ENCODE measurements at places on chromosomes 1 and 21.

DNA sequence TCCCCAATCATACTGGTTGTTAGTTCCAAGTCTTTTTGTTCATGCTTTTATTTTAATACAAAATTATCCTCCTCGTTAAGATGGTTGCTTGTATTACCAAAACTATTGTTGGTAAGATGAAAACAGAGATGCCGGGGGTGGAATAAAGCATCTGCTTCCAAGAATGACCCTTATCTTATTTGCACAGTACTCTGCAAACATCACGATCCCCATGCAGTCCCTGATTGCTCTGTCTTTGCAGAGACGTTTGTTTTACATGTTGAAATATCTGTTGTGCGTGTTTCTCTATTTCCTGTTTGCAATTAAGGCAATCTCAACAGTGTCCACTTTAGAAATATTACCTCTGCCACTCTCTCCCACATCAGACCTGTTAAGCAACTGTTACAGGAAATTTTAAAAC, 141.3 kb upstream of the NCAM2 start:
- DNase-seq, result no peak

GRCh38 chr1:94416901-94417727, 1.1 kb upstream of the ABCD3 start:
- no peak for DNase-seq

DNA sequence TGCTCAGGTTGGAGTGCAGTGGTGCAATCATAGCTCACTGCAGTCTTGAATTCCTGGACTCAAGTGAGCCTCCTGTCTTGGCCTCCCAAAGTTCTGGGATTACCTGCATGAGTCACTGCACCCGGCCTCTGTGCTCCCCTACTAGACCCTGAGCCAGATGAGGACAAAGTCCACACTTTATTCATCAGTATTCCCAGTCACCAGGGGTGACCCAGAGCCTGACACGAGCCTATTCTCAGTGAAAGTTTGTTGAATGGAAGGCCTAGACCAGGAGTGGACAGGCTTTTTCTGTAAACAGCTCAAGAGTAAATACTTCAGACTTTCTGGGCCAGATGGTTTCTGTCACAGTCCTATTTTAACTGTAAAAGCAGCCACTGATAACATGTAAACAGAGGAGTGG, 68.2 kb downstream of the MAB21L3 start:
- DNase-seq, result no peak

GRCh38 chr21:45282283-45283034, 5.2 kb downstream of the POFUT2 start:
- no peak for DNase-seq

GRCh38 chr21:25842925-25843324, 108.2 kb downstream of the GABPA start:
- no peak for DNase-seq

DNA sequence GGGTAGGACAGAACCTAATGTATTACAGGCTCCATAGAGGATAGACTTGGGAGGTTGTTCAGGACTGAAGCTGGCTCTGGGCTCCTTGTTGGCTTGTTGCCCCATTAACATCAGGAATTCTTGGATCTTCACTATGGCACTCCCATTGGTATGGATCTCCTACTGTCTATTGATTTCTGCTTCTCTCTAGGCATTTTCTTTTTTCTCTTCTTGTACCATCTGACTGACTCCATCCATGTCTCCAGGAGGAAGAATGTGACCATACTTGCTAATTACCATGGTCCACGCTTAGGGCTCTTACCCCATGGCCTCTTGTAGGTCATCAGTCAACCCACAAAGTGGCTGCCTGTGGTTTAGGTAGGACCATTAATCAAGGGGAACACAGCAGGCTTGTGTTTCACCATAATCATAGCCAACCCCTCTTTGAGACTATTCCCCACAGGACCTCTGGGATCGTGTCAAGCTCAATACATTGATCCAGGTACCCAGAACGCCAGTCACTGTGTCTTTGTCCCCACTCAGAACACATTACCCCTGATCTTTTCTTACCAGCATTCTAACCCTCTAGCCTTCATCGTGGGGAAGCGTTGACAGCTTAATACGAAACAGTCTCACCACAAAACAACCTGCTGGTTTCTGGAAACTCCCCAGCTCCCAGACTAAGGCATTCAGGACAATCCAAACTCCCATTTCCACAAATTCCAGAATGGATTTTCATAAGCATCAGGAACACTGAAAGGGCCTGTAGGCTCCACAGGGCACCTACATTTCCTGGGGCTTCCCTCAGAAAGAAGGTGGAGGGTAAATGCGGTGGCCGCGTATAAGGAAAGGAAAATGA, 97.1 kb downstream of the ETS2 start:
- DNase-seq, result no peak

GRCh38 chr1:234962340-234962989, 166.2 kb downstream of the TOMM20 start:
- DNase-seq, result no peak

- DNase-seq, result no peak
These were observed 366.4 kb upstream of the CXADR start for GRCh38 chr21:17146426-17146825.

DNA sequence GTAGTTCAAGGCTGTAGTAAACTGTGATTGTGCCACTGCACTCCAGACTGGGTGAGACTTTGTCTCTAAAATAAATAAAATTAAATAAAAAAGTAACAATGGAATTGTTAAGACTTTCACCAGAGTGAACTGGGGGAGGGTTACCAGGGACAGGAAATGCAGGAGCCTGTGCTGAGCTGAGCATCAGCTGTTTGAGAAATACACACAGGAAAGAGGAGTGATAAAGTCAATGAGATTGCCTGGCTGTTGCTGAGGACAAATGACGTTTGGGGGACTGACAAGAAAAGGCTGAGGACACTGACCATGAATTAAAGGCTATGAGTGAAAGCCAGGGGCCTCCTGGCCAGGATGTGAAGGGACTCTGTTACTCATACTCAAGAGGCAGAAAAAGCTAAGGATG, 226.3 kb downstream of the SETD4 start:
- no peak for DNase-seq

DNA sequence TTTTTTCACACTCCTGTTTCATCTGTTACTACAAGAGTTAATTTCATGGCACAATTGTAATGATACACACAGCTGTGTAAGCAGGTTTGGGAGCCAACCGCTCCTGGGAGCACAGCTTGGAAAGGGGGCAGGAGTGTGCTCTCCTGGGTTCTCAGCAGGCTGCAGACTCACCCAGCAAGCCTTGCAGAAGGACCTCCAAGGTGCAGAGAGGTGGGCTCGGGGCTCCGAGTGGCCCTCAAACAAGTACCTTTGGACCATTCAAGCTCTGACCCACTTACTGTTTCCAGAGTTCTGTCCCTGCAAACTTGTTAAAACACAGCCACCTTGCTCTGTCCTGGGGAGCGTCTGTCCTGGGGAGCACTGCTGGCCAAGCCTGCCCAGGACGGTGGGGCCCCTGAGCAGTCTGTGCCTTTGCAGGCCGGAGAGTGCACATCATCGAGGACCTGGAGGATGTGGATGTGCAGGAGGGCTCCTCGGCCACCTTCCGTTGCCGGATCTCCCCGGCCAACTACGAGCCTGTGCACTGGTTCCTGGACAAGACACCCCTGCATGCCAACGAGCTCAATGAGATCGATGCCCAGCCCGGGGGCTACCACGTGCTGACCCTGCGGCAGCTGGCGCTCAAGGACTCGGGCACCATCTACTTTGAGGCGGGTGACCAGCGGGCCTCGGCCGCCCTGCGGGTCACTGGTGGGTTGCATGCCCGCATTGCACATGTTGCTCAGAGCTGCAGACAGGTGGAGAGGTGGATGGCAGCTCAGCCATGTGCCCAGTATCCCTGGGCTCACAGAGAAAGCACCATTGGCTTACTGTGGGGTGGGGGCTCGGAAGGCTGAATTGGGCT, 78.0 kb downstream of the OBSCN start:
- DNase-seq, result no peak

DNA sequence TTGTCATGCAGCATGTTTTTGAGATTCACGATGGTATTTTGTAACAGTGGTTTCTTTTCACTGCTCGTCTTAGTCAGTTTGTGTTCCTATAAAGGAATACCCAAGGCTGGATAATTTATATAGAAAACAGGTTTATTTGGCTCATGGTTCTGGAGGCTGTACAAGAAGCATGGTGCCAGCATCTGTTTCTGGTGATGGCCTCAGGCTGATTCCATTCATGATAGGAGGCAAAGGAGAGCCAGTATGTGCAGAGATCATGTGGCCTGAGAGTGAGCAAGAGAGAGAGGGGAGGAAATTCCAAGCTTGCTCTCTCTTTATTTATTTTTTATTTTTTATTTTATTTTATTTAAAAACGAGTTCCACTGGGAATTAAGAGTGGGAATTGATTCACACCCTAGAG, 2.0 kb upstream of the C21orf91 start:
- no peak for DNase-seq

DNA sequence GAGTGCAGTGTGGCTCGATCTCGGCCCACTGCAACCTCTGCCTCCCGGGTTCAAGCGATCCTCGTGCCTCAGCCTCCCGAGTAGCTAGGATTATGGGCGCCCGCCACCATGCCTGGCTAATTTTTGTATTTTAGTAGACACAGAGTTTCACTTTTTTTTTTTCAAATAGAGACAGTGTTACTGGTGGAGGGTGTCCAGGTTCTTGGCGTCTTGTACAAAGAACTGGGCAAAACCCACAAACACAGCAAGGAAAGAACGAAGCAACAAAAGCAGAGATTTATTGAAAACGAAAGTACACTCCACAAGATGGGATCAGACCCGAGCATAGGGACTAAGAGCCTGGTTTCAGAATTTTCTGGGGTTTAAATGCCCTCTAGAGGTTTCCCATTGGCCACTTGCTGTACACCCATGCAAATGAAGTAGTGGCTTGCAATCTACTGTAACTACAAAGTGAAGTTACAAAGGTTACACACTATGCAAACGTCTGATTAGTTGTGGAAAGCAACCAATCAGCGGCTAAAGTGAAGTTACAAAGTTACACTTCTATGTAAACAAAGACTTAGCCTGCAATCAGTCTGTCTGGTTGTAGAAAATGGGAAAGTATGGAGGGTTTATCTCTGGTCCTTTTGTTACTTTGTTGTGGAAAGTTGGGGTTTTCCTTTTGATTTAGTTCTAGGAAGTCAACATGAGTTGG, 199.1 kb downstream of the DYRK1A start:
- no peak for DNase-seq

DNA sequence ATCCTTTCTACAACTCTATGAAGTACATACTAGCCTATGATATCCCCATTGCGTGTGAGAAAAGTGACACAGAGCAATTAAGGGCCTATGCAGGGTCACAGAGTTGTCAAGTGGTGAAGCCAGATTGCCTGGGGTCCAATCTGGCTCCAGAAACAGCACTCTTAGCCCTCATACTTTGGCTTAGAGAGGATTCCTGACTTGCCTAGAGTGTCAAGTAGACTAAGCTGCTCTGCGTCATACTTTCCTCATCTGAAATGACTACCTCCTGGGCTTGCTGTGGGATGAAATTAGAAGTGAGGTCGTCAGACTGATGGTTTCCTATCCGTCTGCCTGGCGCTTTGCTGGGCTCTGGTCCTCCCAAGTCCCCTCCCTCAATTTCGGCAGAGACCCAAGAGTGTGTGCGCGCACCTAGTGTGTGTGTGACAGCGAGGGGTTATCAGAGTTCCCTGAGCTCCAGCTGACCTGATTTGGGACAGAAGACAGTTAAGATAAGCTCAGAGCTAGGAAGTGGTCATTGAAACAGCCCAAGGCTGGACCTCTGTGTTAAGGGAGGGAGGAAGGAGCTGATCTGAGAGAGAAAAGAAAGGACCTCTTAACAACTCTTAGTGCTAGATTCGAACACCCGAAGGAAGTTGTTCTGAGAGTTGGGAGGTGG, 5.4 kb upstream of the NUAK2 start:
- no peak for DNase-seq

GRCh38 chr21:31847761-31848160, 25.1 kb upstream of the HUNK start:
- no peak for DNase-seq

GRCh38 chr21:43805275-43805800, 16.0 kb downstream of the RRP1 start:
- no peak for DNase-seq

GRCh38 chr21:31922881-31923280, 50.1 kb downstream of the HUNK start:
- no peak for DNase-seq

DNA sequence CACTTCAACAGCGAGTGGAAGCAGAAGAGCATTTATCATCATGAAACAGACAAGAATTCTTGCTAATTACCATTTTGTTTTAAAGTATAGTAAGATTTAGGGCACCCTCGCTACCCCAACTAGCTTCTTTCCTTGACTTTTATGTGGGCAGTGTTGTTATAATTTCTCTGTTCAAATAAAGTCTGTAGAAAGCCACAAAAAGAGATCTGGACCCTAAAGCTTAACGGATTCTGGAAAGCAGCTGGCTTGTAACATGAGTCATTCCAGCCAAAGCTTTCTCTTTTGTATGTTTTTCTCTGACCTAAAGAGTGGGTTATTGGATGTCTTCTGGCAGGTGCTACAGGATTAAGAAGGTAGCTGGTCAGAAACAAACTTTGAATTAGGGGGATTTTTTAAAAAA, 37.4 kb downstream of the RUNX1 start:
- no peak for DNase-seq

DNA sequence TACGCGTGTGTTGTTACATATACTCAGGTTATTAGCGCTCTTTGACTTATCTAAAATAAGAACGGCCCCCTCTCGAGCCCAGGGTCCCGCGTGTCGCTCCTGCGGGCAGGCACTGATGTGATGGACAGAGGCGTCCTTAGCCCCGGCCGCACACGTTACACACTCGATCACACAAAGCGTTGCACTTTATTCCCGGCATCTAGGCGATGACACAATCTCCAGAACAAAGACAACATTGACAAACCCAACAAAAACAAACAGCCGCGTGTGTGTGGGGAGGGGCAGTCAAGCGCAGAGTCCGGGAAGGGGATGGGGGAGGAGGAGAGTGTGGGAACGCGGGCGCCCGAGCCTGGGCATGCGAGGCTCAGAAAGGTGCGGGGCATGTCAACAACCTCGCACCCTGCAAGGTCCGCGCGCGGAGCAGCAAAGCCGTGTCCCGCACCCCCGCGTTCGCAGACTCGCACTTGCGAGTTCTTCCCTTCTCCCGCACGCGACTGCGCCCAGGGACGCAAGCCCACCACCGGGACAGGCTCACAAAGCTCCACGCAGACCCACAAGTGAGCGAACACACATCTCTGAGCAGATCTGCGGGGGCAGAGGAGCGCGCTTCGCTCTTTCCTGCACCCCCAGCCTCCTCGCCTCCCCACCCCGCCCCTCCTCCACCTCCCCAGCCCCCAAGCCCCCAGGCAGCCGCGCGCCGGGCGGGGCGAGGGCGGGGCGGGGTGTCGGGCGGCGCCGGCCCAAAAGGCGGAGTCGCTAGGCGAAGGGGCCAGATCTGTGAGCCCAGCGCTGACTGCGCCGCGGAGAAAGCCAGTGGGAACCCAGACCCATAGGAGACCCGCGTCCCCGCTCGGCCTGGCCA, at the start of gene EFNA1:
EFNA1 (plus strand) TSS at position 772 of the 862 bp plus-strand sequence. CDS start 102 bp downstream, outside the sequence.
- no peak for DNase-seq

Measured in activated naive CD4-positive, alpha-beta T cell (primary cell).